ENCODE measurements at places on chromosomes 7 and 10.

DNA sequence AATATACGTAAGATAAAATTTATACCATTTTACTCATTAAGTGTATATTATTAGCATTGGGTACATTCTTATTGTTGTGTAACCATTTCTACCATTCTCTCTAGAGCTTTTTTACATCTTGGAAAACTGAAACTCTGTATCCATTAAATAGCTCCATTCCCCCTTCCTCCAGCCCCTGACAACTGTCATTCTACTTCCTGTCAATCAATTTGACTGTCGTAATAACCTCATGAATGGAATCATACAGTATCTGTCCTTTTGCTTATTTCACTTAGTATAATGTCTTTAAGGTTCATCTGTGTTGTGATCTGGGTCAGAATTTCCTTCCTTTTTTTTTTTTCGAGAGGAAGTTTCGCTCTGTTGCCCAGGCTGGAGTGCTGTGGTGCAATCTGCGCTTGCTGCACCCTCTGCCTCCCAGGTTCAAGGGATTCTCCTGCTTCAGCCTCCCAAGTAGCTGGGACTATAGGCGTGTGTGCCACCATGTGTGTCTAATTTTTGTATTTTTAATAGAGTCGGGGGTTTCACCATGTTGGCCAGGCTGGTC is 15.6 kb downstream of the ZRANB1 start:
- DNase-seq = no peak

- no peak for DNase-seq
Measured at GRCh38 chr7:25662841-25663800, 434.8 kb upstream of the NPVF start.

GRCh38 chr7:156091519-156092080 is 279.3 kb upstream of the SHH start:
- no peak for DNase-seq

GRCh38 chr7:33578166-33578565 is 327.2 kb upstream of the BMPER start:
- DNase-seq = no peak

- no peak for DNase-seq
Measured at GRCh38 chr7:34019301-34019790, 114.0 kb downstream of the BMPER start.

DNA sequence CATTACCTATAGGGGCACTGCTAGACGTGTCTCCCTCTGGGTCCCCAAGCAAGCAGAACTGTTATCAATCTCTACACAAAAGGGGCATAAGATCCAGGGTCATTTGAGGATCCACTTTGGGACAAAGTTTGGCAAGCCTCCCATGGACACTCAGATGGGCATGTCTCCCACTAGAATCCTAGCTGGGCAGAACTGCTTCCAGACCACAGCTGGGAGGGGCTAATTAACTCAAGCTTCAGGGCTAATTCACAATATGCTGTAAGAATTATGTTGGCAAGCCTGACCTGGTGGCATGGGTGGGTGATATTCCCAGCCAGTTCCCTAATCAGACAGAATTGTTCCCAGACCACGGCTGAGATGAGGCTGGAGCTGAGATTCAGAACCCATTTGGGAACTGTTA is 738.4 kb upstream of the FZD8 start:
- no peak for DNase-seq

DNA sequence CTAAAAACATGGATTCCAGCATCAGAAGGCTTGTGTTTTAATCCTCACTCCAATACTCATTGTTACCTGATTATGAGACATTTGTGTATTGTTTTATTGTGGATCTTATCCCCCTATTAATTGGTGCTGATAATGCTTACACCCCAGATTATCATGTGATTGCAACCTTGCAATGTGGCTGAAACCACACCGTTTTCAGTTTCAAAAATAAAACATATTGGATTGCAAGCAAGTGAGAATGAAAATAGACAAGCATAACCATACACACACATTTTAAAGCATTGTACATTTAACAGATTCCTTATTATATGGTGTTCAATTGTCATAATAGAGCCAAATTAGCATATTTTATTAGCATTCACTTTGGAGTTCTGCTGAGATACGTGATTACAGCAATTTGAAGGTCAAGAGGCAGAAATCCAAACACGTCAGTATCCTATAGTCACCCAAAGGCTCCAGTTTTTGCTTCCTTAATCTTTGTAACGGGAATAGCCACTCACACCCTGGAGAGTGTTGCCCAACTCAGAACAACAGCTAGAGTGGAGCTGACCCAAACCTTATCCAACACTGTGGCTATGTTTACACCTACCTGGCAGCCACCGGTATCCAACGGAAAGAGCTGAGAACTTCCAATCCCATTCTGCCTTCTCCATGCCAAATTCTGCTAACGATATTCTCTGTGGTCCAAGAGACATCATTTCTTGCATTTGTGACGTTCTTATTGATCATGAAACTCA is 317.1 kb upstream of the KLF6 start:
- no peak for DNase-seq

DNA sequence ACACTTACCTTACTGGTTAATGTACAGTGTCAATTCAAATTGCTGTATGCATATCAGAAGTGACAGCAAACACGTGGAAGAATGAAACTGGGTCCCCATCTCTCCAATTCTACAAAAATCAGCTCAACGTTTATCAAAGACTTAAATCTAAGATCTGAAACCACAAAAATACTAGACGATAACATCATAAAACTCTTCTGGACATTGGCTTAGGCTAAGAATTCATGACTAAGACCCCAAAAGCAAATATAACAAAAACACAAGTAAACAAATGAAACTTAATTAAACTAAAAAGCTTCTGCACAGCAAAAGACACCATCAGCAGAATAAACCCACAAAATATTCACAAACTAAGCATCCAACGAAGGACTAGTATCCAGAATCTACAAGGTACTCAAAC is 35.9 kb upstream of the PFKP start:
- no peak for DNase-seq

- no peak for DNase-seq
Measured at GRCh38 chr7:101377189-101377736, 14.6 kb downstream of the COL26A1 start.

Data from iPS-NIHi11 (cell line).